Activated CD8-positive, alpha-beta memory T cell treated with anti-CD3 and anti-CD28 coated beads for 4 hours (primary cell): ENCODE measurements at places on chromosomes 4 and X.

GRCh38 chrX:149471397-149471796 is 33.7 kb downstream of the IDS start:
- DNase-seq: no peak

GRCh38 chr4:52825460-52826090 is 36.5 kb upstream of the RASL11B start:
- DNase-seq: no peak

DNA sequence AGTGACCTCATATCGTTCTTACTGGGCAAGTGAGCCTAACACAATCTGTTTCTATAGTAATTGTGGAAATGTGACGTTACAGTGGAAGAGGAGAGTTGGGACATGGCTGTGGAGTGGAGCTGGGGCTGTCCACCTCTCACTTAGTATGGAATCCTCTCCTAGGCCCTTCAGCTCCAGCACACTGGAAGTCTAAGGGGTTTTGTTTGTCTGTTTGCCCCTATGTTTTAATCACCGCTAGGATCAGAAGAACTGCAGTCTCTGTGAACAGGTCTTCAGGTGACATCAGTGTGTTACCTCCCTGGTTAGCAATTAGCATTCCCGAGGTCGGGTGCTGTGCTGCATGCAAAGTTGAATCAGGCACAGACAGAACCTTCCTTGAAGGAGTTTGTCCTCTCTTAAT is 49.3 kb upstream of the CLDN34 start:
- no peak for DNase-seq

DNA sequence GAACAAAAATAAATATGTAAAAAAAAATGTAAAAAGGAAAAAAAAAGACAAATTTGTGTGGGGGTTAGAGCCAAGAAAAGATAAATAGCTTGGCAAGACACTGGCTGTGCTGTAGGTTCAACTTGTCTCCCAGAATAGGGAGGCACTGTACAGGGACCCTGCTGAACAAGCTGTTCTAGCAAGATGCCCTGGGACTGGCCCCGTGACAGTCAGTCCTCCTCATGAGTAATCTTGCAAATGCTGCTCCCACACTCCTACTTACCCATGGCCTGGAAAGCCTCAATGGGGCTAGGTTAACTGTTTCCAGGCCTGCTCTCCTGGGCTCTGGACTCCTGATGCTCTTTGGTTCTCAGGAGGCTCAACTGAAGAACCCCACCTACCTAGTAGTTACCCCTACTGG is 106.8 kb downstream of the ATG4A start:
- no peak for DNase-seq

GRCh38 chr4:128168701-128169100 is 107.6 kb downstream of the LARP1B start:
- DNase-seq: no peak

GRCh38 chr4:112888622-112889021 is 160.8 kb upstream of the ANK2 start:
- DNase-seq: no peak

- no peak for DNase-seq
Measured at GRCh38 chr4:25911356-25911755, 2.7 kb upstream of the SMIM20 start.

DNA sequence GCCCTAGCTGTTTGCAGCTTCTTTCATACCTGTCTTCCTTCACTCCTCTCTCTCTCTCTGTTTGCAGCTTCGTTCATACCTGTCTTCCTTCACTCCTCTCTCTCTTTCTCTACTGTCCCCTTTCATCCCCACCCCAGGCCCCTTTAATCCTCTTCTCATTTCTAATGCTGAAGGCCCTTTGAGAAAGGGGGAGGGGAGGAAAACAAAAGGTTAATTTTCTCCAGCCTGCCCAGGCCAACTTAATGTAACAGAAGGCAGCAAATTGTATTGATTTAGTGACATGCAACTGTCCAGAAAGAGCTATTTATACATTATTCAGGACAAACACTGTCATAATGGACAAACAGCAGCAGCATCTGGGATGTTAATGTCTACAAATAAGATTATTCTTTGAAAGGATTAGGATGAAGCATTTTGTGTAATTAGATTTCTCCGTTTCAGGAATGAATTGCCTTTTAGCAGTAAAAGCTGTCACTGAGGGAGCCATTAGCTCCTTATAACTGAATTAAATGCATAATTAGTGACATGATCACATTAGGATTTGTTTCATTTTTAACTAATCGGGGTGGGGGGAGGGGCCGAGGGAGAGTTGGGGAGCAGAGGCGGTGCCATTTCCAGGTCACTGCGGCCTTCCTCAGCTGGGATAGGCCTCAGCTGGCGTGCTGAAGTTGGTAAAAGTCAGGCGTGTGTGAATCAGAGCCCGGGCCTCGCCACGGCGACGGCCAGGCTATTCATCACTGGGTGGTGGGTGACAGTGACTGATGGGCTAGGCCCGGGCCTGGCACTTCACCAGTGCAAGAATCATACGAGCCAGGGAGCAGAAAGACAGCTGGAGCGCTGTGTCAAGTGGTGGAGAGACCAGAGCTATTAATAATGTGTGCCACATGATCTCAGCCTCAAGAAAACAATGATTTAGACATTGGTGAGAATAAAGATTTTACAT is 174.5 kb downstream of the NKX6-1 start:
- DNase-seq: no peak
